ENCODE measurements at places on chromosomes 4 and X.

GRCh38 chr4:2337896-2338295 is 76.0 kb upstream of the MXD4 start:
- no peak for DNase-seq

GRCh38 chrX:139877710-139878414 is 55.0 kb downstream of the ATP11C start:
- DNase-seq, result no peak

GRCh38 chrX:39309018-39309635 is 507.9 kb downstream of the MID1IP1 start:
- DNase-seq, result peak; percentile 43

- DNase-seq, result no peak
These were observed 89.9 kb downstream of the GPAT3 start for GRCh38 chr4:83625821-83626220.

- no peak for DNase-seq
These were observed 64.8 kb downstream of the NCAPG start for GRCh38 chr4:17875402-17876070.

DNA sequence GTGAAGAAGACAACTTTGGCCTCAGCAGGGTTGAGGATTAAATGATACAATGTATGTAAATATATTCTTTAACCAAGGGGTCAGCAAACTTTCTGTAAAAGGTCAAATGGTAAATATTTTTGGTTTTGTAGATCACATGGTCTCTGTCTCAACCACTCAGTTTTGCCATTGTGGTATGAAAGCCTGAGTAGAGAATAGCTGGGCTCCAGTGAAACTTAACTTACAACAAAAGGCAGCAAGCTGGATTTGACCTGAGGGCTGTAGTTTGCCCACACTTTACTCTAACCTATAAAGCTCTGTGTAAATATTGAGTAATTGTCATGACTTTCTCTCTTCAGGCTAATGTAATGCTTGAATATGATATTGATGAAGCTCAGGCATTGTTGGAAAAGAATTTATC is 19.6 kb downstream of the VBP1 start:
- no peak for DNase-seq

DNA sequence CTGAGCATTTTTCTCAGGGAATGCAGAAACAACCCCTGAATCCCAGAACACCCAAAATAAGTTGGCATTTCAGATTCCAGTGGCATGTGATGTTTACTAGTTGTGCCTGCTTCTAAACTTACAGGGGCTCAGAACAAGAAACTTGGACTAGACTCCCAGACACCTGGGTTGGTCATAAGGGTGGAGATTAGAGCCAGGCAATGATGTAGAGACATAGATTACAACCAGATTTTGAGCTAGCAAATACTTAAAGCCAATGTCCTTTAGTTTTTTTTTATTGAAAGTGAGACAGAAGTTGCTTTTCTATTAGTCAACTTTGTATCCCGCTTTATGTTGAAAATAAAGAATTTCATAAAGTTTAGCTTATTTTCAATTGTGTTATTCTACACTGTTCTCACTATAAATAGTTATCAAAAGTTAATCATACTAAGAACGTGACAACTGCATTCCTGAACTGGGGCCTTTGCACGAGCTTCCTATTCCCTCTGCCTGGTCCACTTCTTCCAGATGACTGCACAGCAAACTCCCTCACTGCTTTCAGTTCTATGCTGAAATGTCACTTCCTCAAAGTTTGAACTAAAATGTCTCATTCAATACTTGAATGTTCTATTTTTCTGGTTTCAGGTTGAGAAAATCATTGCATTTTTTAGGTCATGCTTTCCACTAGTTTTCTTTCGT is 224.7 kb upstream of the PPP1R2C start:
- no peak for DNase-seq

GRCh38 chrX:138082896-138083295 is 517.0 kb downstream of the ZIC3 start:
- DNase-seq, result no peak

DNA sequence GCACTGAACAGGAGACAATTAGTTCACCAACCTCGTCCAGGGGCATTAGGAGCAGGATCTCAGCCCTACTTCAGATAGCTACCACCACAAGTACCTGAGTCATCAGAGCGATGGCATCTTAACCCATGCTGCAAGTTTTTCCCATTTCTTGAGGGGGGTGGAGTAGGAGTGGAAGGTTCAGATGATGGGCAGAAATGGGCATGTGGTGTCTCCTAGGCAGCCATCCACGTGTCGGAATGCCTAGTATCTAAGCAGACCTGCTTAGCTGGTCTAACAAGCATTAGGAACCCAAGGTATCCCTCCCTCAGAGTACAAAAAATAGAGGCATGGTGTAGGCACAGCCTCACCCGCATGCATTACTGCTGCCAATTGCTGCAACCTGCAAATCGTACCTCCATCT is 159.1 kb upstream of the DGKK start:
- no peak for DNase-seq

DNA sequence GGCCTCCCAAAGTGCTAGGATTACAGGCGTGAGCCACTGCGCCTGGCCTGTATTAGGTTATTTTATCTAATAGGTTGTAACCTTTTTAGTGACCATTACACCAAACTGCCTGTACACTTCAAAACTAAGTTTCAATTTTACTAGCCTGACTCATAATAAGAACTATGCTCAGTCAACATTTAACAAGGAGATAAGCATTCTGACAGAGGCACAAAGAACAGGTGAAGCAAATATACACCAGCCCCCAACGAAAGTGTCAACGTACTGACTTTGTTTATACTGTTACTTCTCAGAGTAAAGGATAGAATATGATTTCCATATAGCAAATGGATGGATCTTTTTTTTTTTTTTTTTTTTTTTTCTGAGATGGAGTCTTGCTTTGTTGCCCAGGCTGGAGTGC is 62.8 kb downstream of the SHISA3 start:
- DNase-seq, result no peak

DNA sequence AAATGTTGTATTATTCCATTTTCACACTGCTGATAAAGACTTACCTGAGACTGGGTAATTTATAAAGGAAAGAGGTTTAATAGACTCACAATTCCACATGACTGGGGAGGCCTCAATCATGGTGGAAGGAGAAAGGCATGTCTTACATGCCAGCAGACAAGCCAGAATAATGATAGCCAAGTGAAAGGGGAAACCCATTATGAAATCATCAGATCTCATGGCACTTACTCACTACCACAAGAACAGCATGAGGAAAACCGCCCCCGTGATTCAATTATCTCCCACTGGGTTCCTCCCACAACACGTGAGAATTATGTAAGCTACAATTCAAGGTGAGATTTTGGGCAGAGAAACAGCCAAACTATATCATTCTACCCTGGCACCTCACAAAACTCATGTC is 2535.1 kb downstream of the ARAP2 start:
- DNase-seq, result no peak

DNA sequence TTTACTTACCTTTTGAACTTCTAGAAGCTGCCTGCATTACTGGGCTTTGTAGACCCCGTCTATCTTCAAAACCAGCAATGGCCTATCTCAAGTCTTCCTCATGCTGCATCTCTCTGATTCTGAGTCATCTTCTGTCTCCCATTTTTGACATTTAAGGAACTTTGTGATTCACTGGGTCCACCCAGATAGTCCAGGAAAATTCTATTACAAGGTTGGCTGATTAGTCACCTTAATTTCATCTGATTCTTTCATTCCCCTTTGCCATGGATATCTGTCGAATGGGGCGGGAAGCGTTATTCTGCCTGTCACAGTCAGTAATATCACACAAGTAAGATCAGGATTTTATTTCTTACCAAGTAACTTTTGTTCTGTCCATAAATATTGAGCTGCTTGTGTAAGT is 618.0 kb downstream of the CCSER1 start:
- no peak for DNase-seq

DNA sequence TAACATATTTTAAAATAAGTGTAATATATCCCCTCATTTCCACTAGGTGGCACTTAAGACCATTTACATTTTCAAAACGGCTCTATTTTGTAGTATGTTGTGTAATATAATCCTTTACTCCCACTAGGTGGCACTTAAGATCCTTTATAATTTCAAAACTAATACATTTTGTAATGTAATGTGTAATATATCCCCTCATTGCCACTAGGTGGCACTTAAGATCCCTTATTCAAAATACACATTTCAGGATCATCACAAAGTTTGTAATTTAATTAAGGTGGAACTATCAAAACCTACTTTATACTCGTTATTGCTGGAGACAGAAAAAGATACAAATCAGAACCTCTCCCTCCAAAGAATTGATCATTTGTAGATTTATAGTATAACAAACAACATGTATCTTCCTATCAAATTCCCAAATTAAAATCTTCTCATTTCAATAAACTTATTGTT is 132.5 kb downstream of the ARHGAP6 start:
- DNase-seq, result peak; percentile 35

GRCh38 chrX:97389761-97390192 is 506.1 kb downstream of the RPA4 start:
- DNase-seq, result no peak

DNA sequence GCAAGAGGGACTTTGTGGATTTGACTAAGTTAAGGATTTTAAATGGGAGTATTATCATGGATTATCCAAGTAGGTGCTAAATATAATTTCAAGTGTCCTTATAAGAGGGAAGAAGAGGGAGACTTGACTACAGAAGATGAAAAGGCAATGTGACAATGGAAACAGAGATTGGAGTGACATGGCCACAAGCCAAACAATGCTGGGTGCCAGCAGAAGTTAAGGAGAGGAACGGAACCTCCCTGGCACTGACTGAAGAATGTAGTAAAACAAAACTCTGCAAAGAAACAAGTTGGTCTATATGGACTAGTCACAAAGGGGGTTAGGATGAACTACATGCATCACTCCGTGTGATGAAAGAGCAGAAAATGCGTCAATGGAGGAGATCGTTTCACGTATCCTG is 395.8 kb upstream of the GALNT7 start:
- DNase-seq, result no peak

DNA sequence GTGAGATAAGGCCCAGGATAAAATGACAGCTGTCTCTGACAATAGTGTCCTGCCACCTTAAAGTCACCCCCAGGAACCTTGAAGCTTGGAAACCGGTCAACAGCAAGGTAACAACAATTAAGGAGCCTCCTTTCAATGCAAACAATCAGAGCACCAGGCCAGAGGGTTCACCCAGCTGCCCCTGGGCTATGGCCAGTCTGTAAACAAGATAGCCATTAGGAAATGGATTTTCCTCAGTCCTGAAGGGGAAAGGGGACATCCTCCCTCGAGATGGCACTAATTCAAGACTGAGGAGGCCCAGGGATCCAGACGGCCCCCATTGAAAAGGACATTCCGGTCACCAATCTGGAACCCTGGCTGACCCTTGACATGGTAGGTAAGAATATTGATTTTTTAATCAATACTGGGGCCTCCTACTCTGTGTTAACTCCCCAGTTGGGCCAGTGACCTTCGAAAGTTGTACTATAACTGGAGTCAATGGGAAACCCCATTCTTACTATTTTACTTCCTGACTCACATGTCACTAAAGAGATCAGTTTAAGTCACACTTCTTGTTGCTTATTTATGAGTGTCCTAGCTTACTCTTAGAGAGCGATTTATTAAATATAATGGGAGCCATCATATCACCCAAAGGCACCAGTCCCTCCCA is 61.7 kb upstream of the CT45A1 start:
- no peak for DNase-seq

GRCh38 chr4:10619220-10619619 is 65.3 kb downstream of the CLNK start:
- no peak for DNase-seq

DNA sequence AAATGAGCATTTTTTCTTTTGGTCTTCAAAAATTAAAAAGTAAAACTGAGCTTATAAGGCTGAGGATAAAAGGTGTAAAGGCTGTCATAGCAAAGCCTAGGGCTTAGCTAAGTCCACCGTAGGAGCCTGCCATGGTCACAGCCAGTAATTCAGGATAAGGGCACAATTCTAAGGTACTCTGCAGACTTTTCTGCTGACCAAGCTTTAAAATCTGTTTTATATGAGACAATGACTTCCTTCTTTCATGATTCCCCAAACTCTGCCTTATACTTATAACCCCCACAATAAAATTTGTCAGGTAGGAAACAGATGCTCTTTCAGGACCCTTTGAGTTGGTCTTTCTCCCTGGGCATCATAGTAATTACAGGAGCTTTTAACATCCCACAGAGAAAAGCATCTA is 138.5 kb downstream of the COL4A6 start:
- no peak for DNase-seq

DNA sequence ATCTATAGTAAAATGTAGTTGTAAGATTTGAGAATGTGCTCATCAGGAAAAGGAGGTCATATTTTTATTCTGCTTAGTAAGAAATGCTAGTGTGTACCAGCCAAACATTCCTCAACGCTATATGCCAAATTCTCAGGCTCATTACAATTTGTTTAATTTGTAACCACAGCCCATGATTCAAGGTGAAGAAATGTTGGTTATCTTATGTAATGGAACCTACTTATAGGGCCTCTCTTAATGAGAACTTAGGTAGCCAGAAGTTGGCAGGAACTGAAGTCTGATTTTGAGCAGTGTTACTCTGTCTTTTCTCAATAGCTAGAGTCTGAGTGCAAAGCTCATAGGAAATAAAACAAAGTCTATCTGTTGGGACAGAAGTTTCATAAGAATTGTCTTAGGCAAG is 595.0 kb downstream of the GLUD2 start:
- DNase-seq, result no peak

DNA sequence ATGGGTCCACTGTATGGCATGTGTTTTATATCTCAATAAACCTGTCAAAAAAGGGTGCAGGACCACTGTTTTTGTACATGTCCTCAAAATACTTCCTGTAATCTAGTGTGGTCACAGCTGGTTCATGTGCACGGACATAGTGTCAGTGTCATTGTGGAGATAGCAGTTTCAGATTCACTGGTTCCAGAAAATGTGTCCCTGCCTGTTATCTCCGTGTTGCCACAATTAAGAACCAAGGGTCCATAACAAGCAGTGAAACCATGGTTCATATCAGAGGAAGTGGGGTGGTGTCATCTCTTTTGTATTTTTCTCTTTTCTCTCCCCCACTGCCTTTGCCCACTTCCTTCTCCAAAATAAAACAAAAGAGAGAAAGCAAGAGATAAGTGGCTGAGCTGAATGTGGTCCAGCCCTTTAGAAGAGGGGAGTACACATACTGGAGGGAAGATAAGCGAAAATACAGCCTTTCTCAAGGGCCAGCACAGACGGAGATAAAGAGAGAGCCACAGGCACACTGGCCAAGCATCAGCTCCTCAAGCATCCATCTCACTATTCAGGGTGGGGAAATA is 51.2 kb downstream of the TBL1X start:
- DNase-seq, result no peak

DNA sequence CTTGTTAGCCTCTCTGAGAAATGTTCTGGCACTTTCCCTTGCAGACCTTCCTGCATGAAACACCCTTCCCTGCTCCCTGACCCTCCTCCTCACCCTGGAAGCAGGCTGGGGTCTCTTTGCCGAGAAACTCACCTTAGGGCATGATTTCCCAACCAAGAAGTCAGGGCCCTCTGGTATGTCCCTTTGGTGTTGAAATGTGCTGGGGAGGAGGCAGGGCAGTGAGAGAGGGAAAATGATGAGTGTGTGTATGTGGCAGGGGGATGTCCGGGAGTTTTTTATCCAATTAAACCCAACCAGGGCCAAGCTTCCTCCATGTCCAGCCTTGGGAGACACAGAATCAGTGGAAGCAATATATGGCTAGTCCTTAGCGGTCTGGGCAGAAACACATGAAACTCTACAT is 5.1 kb downstream of the ELF4 start:
- DNase-seq, result no peak

Data from naive thymus-derived CD4-positive, alpha-beta T cell (primary cell).